ACHN (cell line): ENCODE measurements at places on chromosomes 16 and 17.

- DNase-seq: no peak
These were observed 3.5 kb downstream of the IRX3 start for GRCh38 chr16:54282928-54283724.

DNA sequence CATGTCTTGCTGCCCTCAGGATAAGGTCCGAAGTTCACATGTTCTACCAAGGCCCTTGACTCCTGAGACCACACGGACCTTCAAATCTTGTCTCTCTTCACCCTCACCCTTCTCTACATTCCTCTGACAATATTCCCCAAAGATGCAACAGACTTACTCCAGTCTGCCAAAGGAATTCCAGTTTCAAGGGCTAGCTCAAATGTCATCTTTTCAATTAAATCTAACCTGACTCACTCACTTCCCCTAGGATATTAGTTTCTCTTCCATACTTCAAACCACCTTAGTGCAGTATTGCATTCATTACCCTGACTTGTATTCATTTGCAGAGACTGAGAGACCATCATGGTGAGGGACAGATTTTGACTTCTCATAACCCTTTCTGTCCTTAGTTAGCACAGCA is 59.6 kb upstream of the ADCY9 start:
- no peak for DNase-seq

DNA sequence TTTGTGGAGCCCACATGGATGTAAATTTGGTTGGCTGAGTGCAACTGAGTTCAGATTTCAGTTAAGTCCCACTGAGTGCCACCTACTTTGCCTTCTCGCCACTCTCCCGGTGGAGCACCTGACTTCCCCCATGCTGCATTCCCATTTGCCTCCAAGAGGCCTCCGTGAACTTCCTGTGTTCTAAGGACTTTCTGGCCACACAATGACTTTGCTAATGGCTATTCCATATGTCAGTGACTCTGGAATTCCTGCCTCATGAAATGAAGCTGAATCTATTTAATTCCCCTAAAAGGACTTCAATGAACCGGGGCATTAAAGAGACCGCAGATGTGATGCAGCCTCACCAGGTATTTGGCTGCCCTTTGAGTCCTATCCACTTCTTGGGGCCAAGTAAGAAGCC is 29.9 kb downstream of the ABCC12 start:
- no peak for DNase-seq

GRCh38 chr17:68706356-68706920 is 105.3 kb upstream of the FAM20A start:
- DNase-seq: no peak

GRCh38 chr17:30021708-30022317 is 80.4 kb downstream of the EFCAB5 start:
- peak; percentile 65 for DNase-seq

GRCh38 chr16:85453194-85453678 is 159.9 kb upstream of the GSE1 start:
- no peak for DNase-seq

DNA sequence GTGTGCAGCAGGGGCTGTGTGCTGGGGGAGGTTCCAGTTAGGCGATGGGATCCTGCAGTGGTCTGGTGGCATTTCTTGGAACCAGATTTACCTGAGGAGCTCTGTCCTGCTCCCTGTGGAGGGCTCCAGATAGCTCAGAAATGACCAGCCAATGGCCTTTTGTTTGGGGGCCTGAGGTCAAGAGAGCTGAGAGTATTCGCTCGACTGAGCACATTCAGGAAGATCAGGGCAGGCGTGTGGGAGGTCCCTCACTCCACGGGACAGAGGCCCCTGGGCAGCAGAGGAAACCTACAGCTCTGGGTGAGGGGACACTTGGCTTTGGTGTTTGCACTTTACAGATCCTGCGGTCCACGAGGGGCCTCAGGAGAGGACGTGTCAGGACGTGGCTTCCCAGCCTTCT is 18.2 kb downstream of the DEF8 start:
- no peak for DNase-seq

DNA sequence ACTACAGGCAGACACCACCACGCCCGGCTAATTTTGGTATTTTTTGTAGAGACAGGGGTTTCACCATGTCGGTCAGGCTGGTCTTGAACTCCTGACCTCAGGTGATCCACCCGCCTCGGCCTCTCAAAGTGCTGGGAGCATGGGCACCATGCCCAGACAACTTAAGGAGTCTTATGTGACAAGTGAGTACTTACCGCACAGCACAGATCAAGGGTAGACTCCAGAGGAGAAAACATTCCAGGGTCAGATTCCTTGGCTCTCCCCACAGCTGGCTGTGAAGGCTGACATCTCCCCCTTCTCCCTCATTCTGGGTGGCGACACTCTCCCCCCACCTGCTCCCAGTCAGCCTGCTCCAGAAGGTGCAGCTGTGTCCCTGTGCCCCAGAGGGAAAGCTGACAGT is 10.6 kb downstream of the ZSCAN10 start:
- no peak for DNase-seq

DNA sequence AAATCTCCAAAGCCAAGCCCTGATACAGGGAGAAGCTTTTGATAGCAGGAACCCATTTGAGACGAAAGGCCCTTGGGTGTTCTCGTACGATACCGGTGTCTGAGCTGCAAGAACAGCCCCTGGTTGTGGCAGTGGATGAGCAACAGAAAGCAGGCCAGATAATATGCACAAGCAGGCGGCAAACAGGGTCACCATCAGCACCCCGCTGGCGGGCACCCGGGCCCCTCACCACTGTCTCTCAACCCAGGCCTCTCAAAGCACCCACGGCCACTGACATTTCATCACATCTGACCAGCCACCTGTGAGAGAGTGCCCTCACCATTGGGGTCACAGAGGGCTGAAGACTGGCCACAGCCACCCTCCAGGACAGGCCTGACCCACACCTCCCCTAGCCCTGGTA is 230.4 kb downstream of the C16orf78 start:
- no peak for DNase-seq

DNA sequence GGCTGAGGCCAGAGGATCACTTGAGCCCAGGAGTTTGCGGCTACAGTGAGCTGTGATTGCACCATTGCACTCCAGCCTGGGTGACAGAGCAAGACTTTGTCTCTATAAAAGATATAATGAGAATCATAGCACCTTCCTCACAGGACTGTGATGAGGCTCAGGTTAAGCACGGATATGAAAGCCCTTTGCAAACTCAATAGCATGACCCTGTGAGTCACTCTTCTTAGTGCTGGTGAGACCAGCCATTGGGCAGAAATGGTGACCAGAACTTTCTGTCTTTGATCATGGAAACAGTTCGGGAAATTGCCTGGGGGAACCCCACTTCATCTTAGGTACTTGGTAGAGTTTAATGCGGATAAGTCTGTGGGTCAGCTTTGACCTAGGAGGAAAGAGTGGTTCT is 144.2 kb downstream of the PRKCB start:
- no peak for DNase-seq

DNA sequence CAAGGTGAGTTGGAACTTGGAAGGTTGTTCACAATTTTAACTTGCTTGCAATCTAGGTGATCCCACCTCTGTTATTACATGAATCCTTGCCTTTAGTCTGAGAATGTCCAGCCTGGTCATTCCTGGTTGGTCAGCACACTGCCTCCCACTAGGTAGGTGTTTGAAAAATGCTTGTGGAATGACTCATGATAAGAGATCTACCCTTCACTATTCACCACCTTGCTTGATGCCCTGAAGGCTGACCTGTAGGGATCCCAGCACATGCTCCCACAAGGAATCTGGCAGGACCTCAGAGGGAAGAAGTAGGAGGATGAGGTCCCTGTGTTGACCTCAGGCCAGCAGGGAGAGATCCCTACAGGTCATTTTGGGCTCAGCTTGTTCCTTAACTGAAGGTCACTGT is 30.2 kb upstream of the ABCA3 start:
- DNase-seq: no peak

DNA sequence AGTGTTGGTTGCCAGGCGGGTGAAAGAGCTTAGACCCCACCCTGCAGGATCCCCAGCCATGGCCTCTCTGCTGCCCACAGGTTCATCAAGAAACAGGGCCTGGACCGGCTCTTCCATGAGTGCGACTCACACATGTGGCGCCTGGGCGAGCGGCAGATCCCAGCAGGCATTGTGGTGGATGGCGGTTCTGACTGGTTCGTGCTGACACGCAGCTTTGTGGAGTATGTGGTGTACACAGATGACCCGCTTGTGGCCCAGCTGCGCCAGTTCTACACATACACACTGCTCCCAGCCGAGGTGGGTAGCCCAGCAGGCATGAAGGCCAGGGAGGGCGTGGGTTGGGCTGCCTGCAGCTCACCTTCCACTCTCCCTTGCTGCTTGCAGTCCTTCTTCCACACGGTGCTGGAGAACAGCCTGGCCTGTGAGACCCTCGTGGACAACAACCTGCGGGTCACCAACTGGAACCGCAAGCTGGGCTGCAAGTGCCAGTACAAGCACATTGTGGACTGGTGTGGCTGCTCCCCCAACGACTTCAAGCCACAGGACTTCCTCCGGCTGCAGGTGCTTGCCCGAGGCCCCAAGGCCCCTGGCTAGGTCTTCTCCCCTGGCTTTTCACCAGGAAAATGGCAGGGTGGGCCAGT is 9.9 kb downstream of the XYLT2 start:
- no peak for DNase-seq
